Thyroid gland (tissue), 4 donors: ENCODE measurements at places on chromosomes 2 and 18. TPM values are rescaled to one million over a fixed set of nuclear protein-coding genes. Genes with fewer than 3 reads are reported as not detected.

LHCGR gene
- total RNA-seq: 1.7 TPM

TUBA3E gene
- not detected for total RNA-seq

LYG2 gene
- total RNA-seq: not detected

DNA sequence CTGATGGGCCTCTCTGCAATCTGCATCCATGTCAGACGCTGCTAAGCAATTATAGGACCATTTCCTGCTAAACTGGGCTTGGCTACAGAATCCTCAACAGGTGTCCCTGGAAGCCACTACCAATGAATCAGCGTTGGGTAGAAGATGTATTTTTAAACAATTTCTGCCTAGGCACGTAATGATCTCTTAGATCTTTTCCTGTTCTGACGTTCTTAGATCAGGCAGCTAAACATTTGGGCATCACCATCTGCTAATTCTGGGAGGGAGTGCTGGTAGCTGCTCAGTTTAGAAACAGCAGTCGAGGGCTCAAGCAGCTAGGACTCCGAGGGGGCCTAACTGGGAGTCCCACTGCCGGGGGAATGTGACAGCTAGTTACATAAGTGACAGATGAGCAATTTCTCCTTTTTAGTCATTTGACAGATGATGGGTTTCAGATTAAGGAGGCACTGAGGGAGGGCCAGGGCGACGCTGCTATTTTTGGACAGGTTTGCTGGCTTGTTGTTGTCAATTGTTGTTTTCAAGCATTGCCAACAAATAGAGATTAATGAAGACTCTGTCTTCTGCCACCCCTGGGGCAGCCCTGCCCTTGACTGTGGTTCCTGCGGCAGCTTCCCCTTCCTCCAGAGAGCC lies 92.7 kb downstream of the MRO start:
- H3K4me1 ChIP-seq: no peaks in the 10 kb centered on the region
- no peak overlapping the region for H3K27ac ChIP-seq
- no peaks in the 10 kb centered on the region for H3K36me3 ChIP-seq
- H3K4me3 ChIP-seq: no peak overlapping the region

GRCh38 chr2:2938481-2938880 lies 439.1 kb downstream of the EIPR1 start:
- no peaks in the 10 kb centered on the region for H3K27me3 ChIP-seq
- H3K36me3 ChIP-seq: no peaks in the 10 kb centered on the region
- peak; percentile 29 for DNase-seq
- no peak overlapping the region for H3K4me3 ChIP-seq

DNA sequence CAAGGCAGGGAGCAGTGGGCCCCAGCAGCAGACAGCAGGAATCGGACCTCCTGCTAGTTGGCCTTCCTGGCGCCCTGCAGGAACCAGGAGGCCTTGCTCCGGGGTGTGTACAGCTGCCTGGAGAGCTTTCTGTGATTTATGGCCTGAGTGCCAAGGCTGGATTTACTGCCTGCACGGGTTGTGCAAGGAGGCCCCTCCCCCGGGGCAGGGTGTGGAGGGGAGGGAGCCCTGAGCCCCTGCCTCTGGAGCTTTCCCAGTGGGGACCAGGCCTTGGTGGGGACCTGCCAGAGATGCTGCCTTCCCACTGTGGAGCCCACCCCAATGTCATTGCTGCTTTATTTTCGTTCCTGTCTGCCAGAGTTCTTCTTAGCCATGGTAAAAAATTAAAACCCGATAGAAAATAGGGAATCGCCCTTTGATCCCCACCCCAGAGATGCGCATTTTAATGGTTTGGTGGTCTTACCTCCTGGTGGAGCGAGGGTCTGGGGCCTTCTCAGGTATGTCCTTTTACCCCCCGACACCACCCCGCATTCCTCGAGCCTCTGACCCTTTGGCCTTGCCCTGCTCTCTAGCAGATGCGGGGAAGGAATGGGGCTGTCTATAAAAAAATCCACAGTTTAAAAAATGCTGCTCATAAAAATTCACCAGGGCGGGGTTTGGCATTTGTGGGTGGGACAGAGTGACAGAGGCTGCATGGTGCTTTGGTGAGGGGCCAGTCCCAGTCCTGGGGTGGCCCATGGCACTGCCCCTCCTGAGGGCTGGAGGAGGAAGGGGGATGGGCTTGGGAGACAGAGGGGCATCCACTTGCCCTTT lies 6.9 kb upstream of the RALB start:
- H3K27me3 ChIP-seq: no peaks in the 10 kb centered on the region
- no peak for DNase-seq
- H3K27ac ChIP-seq: no peak overlapping the region
- H3K4me1 ChIP-seq: no peaks in the 10 kb centered on the region
- no peaks in the 10 kb centered on the region for H3K36me3 ChIP-seq

DNA sequence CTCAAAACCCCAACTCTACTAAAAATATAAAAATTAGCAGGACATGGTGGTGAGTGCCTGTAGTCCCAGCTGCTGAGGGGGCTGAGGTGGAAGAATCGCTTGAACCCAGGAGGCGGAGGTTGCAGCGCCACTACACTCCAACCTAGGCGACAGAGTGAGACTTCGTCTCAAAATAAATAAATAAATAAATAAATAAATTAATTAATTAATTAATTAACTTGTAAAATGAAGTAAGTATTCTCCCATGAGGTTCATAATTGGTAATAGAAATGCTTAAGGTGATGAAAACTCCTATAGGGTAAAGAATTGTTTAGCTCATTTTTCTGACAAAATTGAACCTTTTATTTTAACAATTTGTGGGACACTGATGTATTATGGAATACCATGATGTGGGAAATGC lies 230.8 kb downstream of the TMEM182 start:
- no peak overlapping the region for H3K4me3 ChIP-seq
- no peaks in the 10 kb centered on the region for H3K36me3 ChIP-seq
- no peaks in the 10 kb centered on the region for H3K27me3 ChIP-seq
- no peak for DNase-seq
- no peak overlapping the region for H3K27ac ChIP-seq

- no peak overlapping the region for H3K4me3 ChIP-seq
- no peak for DNase-seq
- H3K36me3 ChIP-seq: no peaks in the 10 kb centered on the region
Observed at GRCh38 chr2:10947446-10948187, 35.9 kb downstream of the KCNF1 start.

DNA sequence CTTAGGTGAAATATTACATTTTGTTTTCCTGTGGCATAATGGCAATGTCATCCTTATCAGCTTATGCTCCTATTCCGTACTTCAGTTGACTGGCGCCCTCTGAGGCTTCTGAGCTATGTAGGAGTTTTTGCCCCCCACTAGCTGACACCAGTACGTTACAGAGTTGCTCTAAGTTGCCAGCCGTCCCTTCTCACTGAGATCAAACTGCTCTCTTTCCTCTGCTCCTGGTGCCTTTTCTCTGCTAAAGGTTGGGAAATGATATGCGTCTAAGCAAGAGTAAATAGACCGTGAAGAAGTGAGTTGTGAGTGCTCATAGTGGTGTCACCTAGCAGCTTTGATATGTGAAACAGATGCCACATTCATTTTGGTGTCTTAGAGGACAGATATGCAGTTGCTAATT lies 99.2 kb downstream of the RAPGEF4 start:
- H3K27me3 ChIP-seq: no peaks in the 10 kb centered on the region
- H3K27ac ChIP-seq: no peak overlapping the region
- H3K4me3 ChIP-seq: no peak overlapping the region
- no peak for DNase-seq
- H3K36me3 ChIP-seq: no peaks in the 10 kb centered on the region

- no peak for DNase-seq
- H3K4me3 ChIP-seq: no peak overlapping the region
- H3K27ac ChIP-seq: no peak overlapping the region
- no peaks in the 10 kb centered on the region for H3K27me3 ChIP-seq
- H3K4me1 ChIP-seq: no peaks in the 10 kb centered on the region
- no peaks in the 10 kb centered on the region for H3K36me3 ChIP-seq
Observed at GRCh38 chr2:82665691-82666090, 1793.4 kb downstream of the SUCLG1 start.

DNA sequence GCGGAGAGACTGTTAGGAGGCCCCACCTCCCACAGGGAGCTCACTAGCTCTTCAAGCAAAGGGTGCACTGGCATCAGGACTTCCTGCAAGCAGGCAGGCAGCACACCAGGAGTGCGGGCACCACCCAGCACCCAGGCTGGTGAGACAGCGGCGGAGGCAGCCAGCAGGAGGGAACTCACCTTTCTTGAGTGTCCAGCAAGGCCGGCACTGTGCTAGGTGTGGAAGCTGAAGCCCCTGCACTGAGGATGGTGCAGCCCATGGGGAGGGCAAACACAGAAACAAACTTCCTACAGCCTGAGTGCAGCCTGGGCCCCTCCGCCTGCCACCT lies 100.7 kb upstream of the ID2 start:
- no peaks in the 10 kb centered on the region for H3K36me3 ChIP-seq
- no peak overlapping the region for H3K4me3 ChIP-seq
- no peak overlapping the region for H3K27ac ChIP-seq
- peaks cover 15% of the 10 kb centered on the region for H3K4me1 ChIP-seq
- DNase-seq: no peak

GRCh38 chr2:201532686-201533304 lies 81.3 kb downstream of the STRADB start:
- H3K36me3 ChIP-seq: no peaks in the 10 kb centered on the region
- H3K4me1 ChIP-seq: no peaks in the 10 kb centered on the region
- DNase-seq: no peak
- no peak overlapping the region for H3K4me3 ChIP-seq
- H3K27ac ChIP-seq: no peak overlapping the region
- H3K27me3 ChIP-seq: no peaks in the 10 kb centered on the region

GRCh38 chr2:44772131-44772530 lies 169.4 kb upstream of the SIX3 start:
- H3K4me1 ChIP-seq: peaks cover 4% of the 10 kb centered on the region
- no peak overlapping the region for H3K4me3 ChIP-seq
- H3K27me3 ChIP-seq: no peaks in the 10 kb centered on the region
- no peak overlapping the region for H3K27ac ChIP-seq

GRCh38 chr2:8663997-8664396 lies 17.9 kb upstream of the ID2 start:
- peaks cover 10% of the 10 kb centered on the region for H3K4me1 ChIP-seq
- no peak overlapping the region for H3K27ac ChIP-seq
- H3K27me3 ChIP-seq: no peaks in the 10 kb centered on the region
- no peak for DNase-seq

GRCh38 chr2:71499691-71500090 lies 46.3 kb downstream of the DYSF start:
- peak overlapping the region; percentile 26 for H3K27ac ChIP-seq
- H3K36me3 ChIP-seq: no peaks in the 10 kb centered on the region
- DNase-seq: no peak
- no peaks in the 10 kb centered on the region for H3K4me1 ChIP-seq

GRCh38 chr18:69596345-69596744 lies 195.7 kb downstream of the DOK6 start:
- no peaks in the 10 kb centered on the region for H3K4me1 ChIP-seq
- H3K36me3 ChIP-seq: no peaks in the 10 kb centered on the region
- no peak overlapping the region for H3K27ac ChIP-seq
- H3K4me3 ChIP-seq: no peak overlapping the region
- no peaks in the 10 kb centered on the region for H3K27me3 ChIP-seq
